Epithelial cell of esophagus (primary cell): ENCODE measurements at places on chromosomes 3 and 15.

GRCh38 chr3:195732940-195733339, 12.2 kb downstream of the MUC20 start:
- no peak for DNase-seq

DNA sequence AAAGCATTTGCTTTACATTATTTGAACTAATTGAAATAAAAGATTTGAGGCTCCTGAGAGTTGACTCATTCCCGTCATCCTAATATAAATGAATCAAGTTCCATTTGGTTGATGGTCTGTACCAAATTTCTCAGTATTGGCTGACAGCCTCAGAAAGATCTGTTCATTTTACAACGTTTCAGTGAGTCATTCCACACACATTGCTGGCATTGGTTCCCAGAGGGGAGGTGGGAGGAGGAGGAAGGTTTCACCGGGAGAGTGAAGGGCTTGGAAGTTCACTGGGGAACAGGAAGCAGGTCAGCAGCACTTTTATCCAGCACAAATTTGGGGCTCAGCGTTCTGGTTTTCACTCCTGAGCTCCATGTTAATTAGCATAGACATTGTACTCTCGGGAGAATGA, 176.7 kb upstream of the CADPS start:
- DNase-seq = no peak

- DNase-seq = no peak
These were observed 356.5 kb upstream of the IL12A start for GRCh38 chr3:159632128-159632527.

- DNase-seq = peak; percentile 11
These were observed 459 bp upstream of the ADCY5 start for GRCh38 chr3:123449102-123449996.

DNA sequence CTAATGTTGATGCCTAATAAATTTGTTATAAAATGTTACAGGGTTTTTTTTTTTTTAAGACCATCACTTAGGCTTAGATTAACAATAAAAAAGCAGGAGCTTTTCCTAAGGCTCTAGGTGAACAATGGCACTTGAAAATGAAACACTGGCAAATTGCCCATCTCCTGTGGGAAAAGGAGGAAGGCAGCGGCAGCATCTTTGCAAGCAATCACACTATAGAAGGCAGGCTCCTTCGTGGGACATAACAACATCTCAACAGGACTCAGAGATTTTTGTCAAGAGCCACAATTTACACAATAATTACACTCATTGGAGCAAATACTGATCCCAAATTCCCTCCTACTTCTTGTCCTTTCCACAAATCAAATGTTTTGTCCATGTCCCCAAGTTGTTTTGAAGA, 646.7 kb downstream of the ROBO2 start:
- no peak for DNase-seq

DNA sequence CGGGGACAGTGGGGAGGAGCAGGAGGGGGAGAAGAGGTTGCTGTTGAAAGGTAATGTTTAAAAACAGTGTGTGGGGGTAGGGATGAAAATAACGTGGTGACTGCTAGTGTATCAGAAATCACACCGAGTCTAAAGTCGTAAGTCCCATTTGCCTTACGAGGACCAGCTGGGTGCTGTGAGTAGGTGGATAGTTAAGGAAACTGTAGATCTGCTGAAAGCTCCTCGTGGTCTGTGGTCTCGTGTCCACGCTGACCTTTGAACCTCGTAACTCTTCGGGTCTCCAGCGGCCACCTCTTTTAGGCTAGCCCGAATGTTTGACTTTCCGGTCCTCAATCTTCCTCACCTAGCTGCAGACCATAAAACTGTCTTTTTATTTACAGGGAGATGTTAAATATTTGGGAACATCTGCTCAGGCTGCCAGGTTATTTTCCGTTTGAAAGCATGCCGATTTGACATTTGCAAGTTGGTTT, 29.3 kb upstream of the ST3GAL6 start:
- peak; percentile 23 for DNase-seq

DNA sequence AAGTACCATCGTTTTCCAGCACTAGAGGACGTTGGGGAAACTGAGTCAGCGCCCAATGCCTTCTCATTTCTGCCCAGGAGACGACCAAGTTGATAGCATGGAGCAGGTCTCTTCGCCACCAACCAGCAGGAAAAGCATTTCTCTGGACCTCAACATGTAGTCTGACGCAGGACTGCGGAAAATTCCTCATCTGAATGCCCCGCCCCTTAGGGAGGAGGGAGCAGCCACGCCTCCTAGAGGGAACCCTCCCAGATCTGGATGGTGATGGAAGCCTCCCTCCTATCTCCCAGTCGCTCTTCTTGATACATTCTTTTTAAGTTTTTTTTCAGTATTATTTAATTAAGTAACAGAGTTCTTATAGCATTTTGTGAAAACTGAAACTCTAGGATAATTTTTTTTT, 17.4 kb upstream of the MINDY4B start:
- DNase-seq = peak; percentile 8

GRCh38 chr3:160748231-160748630, 7.8 kb upstream of the PPM1L start:
- no peak for DNase-seq

- DNase-seq = no peak
These were observed 52.6 kb upstream of the CP start for GRCh38 chr3:149274220-149274619.
